ENCODE measurements at places on chromosomes 1 and 21. TPM values are rescaled to one million over a fixed set of nuclear protein-coding genes. Genes with fewer than 3 reads are reported as not detected.

Gene OSCP1
- total RNA-seq: 1.3 TPM

Gene CLDN19
- total RNA-seq: not detected

Gene FOXO6
- total RNA-seq: not detected

Gene PLA2G2C
- 0.18 TPM for total RNA-seq

DNA sequence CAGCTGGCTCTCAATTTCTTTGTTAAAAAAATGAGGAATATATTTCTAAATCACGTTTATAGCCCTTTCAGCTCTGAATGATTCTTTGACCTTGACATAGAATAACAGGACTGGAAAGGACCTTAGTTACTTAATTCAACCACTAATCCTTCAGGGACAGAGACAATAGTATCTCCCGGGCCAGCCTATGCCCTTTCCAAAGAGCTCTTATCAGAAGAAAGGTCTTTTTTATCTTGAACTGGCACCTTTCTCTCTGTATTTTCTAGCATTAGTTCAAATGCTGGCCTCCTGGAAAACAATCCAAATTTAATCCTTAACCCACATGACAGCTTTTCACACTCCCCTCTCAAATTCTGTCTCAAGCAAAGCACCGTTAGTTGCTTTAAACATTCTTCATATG lies 44.8 kb upstream of the FBXO28 start:
- peaks cover 12% of the 10 kb centered on the region for H3K4me1 ChIP-seq
- DNase-seq: no peak
- H3K36me3 ChIP-seq: no peaks in the 10 kb centered on the region
- no peak overlapping the region for H3K27ac ChIP-seq
- H3K4me3 ChIP-seq: no peak overlapping the region

DNA sequence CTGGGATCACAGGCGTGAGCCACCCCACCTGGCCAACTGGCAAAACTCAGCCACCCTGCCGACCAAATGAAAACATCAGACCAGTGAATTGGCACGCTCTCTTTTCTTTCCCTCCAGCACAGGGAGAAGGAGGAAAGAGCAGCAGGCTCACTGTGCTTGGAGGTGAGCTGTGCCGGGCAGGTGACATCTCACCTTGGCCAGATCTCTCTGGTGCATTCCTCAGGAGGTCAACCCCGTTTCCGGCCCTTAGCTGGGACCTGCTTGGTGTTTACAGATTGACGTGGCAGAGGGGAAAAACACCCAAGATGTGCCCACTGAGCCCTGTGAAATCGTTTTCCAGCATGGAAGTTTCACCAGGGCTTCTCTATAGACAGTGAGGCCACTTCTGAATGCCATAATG lies 45.1 kb downstream of the TMEM51 start:
- H3K27ac ChIP-seq: no peak overlapping the region
- no peak overlapping the region for H3K4me3 ChIP-seq
- H3K27me3 ChIP-seq: peaks cover 7% of the 10 kb centered on the region
- H3K36me3 ChIP-seq: no peaks in the 10 kb centered on the region
- no peaks in the 10 kb centered on the region for H3K4me1 ChIP-seq
- no peak for DNase-seq

- no peak for DNase-seq
- peaks cover 22% of the 10 kb centered on the region for H3K4me1 ChIP-seq
- H3K36me3 ChIP-seq: peaks cover 12% of the 10 kb centered on the region
- peak overlapping the region; percentile 15 for H3K4me3 ChIP-seq
These were observed 67.0 kb downstream of the PIK3R3 start for GRCh38 chr1:46065405-46065804.

- H3K4me3 ChIP-seq: no peak overlapping the region
- no peak for DNase-seq
- no peaks in the 10 kb centered on the region for H3K27me3 ChIP-seq
- no peaks in the 10 kb centered on the region for H3K4me1 ChIP-seq
- no peaks in the 10 kb centered on the region for H3K36me3 ChIP-seq
- no peak overlapping the region for H3K27ac ChIP-seq
These were observed 973.7 kb downstream of the LTN1 start for GRCh38 chr21:28018741-28019669.

GRCh38 chr1:74583397-74583796 lies 71.0 kb upstream of the LRRC53 start:
- H3K27me3 ChIP-seq: peaks cover 7% of the 10 kb centered on the region
- no peak overlapping the region for H3K27ac ChIP-seq
- peaks cover 8% of the 10 kb centered on the region for H3K4me1 ChIP-seq
- no peak for DNase-seq
- no peak overlapping the region for H3K4me3 ChIP-seq

GRCh38 chr21:14569868-14570267 lies 23.8 kb upstream of the SAMSN1 start:
- peaks cover 16% of the 10 kb centered on the region for H3K4me1 ChIP-seq
- H3K4me3 ChIP-seq: no peak overlapping the region
- no peak overlapping the region for H3K27ac ChIP-seq
- no peak for DNase-seq
